ELF-1 (cell line): ENCODE measurements at places on chromosomes 4 and X.

GRCh38 chr4:169795585-169795984, 37.8 kb upstream of the HPF1 start:
- DNase-seq = peak; percentile 63

DNA sequence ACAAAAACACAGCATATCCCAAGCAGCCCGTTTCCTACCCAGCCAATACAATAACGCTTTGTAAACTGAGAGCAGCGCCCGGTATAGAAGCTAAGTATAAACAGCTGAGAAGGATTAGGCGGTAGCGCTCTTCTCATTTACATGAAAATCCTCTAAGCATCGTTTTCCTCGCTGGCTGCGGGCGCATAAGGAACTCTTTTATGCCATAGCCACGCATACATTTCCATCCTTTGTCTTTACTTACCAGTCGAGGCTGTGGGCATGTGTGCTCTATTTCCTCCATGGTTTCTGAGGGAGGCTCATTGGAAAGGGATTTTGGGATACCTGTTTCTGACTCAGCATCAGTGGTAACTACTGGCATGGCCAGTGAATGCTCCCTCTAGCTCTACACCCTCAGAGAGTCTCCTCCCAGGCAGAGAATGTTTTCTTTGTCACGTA, 383 bp downstream of the PCYT1B start:
- DNase-seq = peak; percentile 65

DNA sequence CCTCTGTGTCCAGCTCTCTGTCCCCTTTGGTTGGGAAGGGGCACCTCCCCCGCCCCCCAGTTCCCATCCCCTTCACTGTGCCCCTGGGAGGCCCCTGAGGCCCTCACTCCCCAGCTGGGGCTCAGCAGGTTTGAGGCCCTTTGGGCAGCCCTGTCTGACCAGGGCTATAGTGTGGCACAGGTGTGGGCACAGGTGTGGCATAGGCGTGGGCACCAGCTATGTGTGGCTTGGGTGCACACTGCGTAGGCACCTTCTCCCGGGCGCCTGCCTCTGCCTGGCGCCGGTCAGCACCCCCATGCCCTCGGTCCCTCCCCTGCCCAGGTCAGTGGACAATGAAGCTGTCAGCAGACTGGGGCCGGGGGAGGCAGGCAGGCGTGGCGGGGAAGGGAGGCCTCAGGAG, 7.5 kb upstream of the FGFR3 start:
- DNase-seq = no peak

- DNase-seq = peak; percentile 22
Observed at GRCh38 chr4:183035256-183035655, 63.8 kb upstream of the WWC2 start.

GRCh38 chrX:112235547-112235946, 153.0 kb upstream of the TRPC5 start:
- no peak for DNase-seq

DNA sequence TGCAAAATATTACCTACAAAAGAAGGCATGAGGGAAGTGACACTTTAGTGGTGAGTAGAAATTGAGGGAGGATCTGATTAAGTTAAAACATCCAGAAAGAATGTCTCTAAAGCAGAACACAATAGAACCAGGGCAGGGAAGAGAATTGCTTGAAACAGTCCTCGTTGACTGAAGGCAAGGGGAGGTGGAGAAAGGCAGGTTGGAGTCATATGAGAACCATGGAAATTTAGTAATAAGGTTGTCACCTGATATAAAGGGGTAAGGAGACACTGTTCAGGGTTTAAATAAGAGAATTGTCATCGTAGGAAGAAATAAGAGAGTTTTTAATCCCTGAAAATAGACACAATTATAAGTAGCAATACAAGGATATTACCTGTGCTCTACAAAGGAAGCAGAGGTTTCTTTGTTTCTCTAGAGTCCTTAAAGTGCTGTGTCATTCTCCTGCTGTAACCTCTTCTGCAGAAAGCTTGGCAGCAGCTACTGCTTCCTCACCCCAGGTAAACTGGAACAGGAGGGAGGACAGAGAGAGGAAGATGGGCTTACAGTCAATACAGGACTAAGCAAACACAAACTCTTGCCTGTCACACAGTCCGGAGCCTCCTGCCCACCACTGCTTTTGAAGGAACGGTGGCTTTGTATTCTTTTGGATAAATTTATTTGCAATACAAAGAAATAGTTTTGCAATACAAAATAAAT, 258.4 kb downstream of the PPARGC1A start:
- DNase-seq = no peak

DNA sequence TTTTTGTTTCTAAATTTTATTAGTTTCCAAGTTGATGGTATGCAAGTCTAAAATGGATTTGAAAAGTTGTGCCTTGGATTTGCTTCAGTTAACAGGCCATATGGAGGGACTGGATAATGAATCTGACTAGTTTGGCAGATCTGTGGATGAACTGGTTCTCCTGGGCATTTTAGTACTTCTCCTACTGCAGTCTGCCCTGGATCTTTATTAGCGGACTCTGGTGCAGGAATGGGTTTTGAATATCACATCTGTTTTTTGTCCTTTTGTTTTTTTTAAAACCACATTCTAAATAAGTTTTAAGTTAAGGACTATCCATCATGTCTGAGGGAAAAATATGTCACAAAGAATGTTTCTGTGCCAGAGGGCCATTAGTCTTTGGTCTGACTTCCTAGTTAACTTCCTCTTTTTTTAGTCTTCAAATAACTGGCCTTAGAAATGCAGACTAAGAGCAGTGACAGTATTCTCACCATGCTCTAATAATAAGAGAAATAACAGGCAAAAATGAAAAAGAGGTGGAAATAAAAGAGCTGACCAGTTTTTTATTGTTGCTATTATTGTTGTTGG, 13.9 kb upstream of the DCK start:
- DNase-seq = no peak
